ENCODE measurements at places on chromosomes 4 and X. TPM values are rescaled to one million over a fixed set of nuclear protein-coding genes. Genes with fewer than 3 reads are reported as not detected.

DNA sequence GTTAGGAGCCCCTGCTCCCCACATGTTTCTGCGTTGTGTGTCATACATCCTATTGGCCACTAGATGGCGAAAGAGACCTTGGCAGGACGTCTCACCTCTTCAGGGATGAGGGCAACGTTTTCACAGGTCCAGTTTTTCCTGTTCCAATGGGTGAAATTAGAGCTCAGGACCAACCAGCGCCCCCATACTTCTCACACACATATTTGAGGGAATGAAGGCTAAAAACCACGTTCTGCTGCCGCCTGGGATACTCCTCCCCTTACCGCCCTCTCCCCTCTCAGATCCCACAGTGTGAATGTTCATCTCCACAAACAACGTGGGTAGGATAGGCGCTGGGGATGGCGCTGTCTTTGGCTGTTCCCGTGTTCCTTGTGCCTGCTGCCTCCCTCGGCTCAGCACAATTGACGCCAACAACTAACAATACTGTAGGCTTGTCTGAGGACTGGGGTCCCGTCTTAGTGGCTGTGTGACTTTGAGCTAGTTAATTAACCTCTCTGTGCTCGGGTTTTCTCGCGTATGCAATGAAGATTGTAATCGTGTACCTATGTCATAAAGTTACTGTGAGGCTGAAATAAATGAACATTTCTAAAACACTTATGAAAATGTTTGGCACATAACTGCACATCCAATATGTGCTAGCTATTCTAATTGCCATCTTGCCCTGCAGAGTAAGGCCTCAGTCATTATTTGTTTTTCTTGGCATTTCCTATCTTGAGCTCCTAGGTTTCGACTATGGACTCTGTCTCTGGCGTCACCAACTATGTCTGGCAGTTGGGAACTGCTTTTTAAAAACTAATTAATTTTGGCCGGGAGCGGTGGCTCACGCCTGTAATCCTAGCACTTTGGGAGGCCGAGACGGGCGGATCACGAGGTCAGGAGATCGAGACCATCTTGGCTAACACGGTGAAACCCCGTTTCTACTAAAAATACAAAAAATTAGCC, 181.3 kb upstream of the STK26 start:
- peak; percentile 15 for DNase-seq

- DNase-seq: no peak
These were observed 11.4 kb downstream of the RNF175 start for GRCh38 chr4:153748378-153748777.

DNA sequence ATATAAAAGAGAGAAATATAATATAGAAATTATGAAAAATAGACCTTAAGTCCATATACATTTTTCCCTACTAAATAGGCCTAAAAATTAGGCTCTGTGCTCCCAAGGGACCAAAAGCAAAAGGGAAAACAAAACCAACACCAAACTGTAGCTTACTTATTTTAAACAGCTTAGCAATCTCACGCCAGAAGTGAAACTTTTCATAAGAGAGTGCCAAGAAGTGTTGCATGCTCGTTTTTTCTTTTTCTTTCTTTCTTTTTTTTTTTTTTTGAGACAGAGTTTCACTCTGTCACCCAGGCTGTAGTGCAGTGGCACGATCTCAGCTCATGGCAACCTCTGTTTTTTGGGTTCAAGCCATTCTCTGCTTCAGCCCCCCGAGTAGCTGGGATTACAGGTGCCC, 250.4 kb downstream of the TMA16 start:
- no peak for DNase-seq

- no peak for DNase-seq
These were observed 69.6 kb upstream of the BCOR start for GRCh38 chrX:40167233-40167849.

DNA sequence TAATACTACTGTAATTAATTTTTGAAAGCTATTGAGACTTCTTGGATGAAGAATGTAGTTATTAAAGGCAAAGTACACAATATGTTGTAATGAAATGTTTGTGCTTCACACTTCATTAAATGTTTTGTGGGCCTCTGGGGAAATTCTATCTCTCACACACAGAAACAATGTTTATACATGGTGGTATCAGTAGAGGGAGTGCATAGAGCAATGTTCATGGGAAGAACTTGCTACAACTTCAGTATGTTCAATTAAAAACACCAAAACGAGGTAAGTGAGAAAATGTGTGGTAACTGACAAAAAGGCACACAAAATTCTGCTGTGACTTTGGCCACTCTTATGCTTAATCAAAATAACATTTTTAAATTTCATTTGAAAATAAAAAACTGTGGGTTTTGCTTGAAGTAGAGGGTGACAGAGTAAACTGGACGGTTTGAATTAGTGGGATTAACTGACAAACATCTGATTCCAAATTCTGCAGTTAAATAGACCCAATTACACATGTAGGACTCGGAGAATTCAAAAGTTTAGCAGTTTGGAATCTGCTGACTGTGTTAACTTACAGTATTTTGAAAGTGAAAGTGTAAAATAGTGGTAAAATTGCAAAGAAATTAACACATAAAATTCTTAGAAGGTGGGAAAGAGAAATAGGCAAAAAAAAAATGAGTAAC, 111.4 kb upstream of the TTC29 start:
- DNase-seq: no peak

- peak; percentile 87 for DNase-seq
These were observed 589 bp upstream of the NEUROG2 start for GRCh38 chr4:112516471-112517066.

GRCh38 chr4:60002603-60003337, 1197.4 kb upstream of the ADGRL3 start:
- DNase-seq: no peak

GRCh38 chr4:184528051-184528450, 53.7 kb upstream of the IRF2 start:
- DNase-seq: no peak

GRCh38 chrX:106649523-106650428, 38.0 kb downstream of the RADX start:
- DNase-seq: no peak

DNA sequence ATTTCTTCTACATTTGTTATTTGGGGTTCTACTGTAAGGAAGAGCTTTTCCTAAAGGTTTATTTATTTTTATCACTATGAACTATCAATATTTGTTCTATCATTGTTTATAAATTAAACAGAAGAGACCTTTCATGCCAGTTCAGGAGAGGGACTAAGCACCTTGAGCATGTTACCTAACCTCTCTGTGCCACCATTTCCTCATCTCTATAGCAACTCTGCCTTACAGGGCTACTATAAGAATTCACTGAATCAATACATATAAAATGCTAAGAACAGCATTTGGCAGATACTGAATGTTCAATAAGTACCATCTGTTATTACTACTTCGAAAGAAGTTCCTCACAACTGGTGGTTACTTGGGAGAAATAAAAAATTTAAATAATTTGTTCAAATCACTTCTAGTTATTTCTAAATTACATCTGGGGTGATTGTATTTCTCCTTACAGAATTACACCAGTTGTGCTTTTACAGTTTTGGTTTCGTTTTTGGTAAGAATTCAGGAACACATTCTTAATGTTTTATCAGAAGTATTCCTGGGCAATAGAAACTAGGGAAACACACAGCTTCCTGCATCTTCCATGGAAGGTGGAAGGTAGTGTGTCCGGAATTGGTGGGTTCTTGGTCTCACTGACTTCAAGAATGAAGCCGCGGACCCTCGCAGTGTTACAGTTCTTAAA, 32.9 kb downstream of the EREG start:
- DNase-seq: no peak

GRCh38 chr4:82809619-82810018, 11.0 kb upstream of the SCD5 start:
- DNase-seq: no peak

DNA sequence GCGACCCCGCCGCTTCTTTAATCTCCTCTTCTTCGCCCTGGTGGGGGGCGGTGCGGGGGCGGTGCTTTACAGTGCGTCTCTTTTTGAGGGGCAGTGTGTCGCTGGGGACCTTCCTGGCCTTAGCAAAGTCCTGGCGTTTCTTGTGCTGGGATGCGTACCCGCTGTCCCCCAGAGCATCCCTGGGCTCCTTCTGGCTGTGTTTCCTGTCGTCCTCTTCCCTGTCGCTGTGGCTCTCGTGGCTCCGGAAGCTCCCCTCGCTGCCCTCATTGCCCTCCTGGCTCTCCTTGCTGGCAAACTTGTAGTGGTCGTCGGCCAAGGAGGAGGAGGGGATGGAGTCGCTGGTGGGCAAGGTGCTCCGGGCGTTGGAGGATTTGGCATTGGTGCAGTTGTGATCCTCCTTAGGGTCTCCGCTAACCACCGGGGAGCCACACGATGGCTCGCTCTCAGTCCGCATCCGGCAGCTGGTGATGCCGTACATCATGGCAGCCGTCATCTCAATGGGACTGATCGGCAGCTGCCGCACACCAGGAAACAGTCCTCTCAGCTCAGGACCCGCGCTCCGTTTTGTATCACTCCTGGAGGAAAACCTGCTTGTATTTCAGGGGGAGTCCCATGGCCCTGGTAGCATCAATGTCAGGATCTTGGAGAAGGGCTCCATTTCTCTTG, 30.4 kb upstream of the TMSB15A start:
- DNase-seq: no peak

DNA sequence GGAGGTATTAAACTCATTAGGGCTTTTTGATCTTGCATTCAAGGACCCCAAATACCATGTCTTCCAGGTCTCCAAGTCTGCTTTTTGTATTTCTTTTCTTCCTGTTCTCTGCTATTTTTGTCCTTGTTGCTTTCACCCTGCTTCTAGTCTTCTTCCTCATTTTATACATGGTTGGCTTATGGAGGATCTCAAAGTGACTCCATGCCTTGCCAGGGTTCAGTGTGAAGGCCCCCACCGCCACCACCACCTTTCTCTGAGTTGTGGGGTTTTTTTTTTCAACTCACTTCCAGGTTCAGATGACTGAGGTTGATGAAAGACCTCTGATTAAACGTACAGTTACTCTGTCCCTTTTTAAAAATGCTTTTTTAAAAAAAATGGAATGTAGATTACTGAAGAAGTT, 96.3 kb downstream of the MAML3 start:
- no peak for DNase-seq

DNA sequence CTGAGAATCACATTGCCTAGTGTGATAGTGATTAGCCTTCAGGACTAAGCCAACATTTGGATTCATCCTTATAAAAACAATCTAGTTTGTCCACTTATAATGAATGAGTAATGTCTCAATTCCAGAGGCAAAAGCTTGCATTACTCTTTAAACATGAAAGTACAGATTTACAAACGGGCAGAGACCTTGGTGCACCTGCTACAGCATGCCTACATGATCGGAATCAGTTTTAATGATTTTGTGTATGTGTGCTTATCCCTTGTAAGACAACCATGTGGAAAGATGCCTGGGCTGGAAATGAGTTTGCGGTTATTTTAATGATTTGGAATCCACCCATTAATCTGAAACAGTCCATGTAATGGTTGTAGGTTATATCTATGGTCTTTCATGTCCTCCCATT, 572.7 kb downstream of the KLHL13 start:
- no peak for DNase-seq

GRCh38 chr4:150619042-150619441, 37.1 kb downstream of the MAB21L2 start:
- DNase-seq: no peak

DNA sequence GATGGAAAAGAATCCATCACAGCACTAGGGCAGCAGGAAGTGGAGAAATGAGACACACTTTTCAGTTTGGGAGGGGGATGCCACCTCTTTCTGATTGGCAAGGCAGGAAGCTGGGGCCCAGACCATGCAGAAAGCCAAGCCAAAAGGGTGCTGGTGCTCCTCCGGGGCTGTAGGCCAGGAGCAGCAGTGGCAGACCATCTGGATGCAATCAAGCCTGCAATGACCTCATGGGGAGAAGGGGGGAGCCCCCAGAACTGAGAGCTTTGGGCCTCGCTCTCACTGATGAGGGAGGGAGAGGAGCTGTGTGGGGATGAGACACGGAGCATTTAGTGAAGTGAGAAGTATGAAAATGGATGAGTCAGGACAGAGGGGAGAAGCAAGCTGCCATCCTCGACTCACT, 141.3 kb upstream of the NALF2 start:
- no peak for DNase-seq

DNA sequence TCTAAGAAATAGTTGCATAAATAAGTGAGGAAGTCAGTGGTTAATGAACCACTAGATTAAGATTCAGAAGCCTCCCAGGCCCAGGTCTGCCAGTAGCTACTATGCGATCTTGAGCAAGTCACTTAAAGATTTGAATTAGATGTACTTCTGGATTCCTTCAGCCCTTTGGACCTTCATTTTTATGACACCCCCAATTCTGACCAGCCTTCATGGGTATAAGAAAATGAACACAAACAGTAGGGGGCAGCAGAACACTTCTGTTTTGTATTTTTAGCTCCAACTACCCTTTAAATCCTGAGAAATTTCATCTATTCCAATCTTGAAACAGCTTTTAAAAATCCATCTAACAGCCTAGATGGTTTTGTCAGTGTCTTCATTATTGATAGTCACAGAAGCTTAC, 19.0 kb downstream of the TMEM47 start:
- DNase-seq: no peak

- DNase-seq: no peak
These were observed 221.7 kb upstream of the DIPK2B start for GRCh38 chrX:45422216-45422925.

CWH43 gene
- not detected for total RNA-seq

NAA11 gene
- total RNA-seq: not detected

SYN1 gene
- total RNA-seq: 34.2 TPM

FANCB gene
- 3.4 TPM for total RNA-seq

SSX2 gene
- not detected for total RNA-seq

F9 gene
- not detected for total RNA-seq

ARMCX6 gene
- 47.5 TPM for total RNA-seq

CFAP299 gene
- not detected for total RNA-seq

CPZ gene
- 0.27 TPM for total RNA-seq

IL2 gene
- not detected for total RNA-seq
